Cardiac muscle cell (in vitro differentiated cells and primary cell): ENCODE measurements at places on chromosomes 3 and 15.
A peak's percentile ranks its signal among the peaks of the same experiment; 100 is the strongest.

DNA sequence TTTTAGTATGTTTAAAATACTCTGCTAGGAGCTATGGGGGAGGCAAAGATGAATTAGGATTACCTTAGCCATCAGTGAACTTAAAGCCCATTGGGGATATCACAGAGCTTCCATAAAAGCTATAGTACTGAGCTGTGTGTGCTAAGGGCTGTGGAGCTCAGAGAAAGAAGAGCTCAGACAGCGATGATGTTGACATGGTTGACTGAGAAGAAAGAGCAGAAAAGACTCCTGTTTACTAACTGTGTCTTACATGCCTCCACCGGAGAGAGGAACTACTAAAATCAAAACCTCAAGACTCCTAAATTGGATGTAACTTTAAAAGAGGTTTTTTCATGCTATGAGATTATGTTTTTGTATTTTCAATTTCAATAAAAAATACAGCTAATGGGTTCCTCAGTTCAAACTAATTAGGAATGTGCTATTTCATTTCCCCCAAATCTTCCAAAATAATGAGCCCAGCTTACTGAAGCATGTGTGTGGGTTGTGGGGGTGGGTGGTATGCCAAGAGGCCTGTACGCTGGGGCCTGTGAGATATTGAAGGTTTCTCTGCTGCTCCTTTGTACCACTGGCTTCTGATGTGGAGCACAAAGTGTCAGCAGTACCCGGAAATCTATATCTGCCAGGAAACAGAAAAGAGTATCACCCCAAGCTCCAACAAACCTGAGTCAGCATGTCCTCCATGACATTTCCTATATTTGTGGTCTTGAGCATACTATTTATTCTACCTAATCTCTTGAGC is 22.7 kb downstream of the DGKG start:
- no peak for DNase-seq

- DNase-seq: no peak
These were observed 97.5 kb downstream of the RFTN1 start for GRCh38 chr3:16415911-16416476.

DNA sequence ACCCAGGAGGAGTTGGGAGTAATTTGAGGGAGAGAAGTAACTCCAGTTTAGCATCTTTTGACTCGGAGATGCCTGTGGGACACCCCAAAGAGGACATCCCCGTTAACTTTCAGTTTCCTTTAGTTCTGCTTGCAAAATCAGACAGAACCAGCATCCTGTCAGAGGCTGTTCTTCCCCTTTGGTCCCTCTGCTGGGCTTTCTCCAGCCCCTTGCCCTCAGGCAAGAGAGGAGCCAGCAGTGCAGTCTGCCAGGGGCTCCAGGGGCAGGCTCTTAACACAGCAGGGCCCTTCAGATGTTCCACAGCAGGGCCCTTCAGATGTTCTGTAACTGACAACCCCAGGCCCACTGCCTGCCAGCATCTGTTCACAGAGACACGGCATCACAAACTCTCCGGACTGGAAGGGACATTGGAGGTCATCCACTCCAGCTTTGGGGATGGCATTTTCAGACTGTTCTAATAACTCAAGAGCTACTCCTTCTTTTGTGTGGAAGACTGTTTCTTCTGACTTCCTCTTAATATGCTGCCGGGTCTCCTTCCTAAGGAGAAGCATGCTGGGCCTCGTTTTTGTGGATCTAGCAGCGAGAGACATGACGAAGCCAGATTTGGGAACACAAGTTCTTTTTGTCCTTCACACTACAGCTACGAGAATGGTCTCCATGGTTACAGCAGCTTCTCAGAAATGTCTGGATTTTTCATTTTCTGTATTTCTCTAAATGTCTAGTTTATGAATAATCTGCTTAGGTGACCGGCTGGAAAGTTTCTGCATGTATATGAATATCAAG is 51.9 kb downstream of the KY start:
- no peak for DNase-seq

DNA sequence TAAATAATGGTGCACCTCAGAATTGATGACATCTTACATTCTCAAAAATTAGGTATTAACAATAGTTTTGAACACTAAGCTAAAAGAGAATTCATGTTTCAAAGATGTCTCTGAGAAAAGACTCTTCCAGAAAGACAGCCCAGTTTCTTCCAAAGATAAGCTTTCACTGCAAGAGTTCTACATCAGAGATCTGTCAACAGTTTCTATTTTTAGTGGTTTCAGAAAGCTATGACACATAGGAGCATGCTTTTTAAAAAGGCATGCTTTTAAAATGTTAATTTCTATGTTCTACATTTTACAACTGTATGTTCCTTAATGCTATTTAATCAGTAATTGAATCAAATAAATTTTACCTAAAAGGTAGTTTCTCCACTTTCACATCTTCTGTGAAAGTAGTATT is 88.2 kb downstream of the PLOD2 start:
- DNase-seq: peak; percentile 47

GRCh38 chr3:136838641-136839555 is 20.0 kb downstream of the SLC35G2 start:
- DNase-seq: peak; percentile 44
